ENCODE measurements at places on chromosomes 5 and 9.

DNA sequence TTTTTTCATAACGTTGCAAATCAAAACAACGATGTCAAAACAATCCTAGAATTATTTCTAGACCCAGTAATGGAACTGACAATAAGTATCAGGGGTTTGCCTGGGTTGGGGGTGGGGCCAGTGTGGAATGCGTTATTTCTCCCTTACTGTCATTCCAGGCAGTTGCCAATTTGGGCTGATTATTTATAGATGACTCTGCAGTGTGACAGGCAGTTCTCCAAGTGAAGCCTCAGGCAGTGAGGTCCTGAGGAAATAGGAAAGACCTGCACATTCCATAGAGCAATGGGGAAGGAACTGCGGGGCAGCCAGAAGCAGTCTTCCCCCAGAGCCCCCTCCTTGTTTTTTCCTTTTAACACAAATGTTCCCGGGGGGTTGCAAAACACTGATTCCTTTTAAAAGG, 179.0 kb downstream of the YTHDC2 start:
- DNase-seq: no peak

DNA sequence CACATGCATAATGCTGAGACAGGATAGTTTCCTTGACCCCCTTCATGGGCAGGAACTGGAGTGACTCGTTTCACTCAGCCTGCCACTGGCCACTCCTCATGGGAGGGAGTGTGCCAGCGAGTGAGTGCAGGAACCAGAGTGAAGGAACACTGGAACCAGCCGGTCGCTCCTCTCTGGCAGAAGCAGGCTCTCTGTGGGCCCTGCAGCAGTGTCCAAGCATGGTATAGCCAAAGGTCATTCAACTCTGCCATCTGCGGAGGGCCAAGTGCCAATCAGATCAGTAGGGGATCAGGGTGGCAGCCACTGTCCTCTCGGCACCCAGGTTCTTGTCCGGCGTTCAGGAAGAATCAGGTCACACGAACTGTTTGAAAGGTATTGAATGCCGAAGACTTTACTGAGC, 169.3 kb upstream of the PPP1R2B start:
- DNase-seq: no peak

- no peak for DNase-seq
Measured at GRCh38 chr5:89444088-89444487, 561.1 kb upstream of the MEF2C start.

DNA sequence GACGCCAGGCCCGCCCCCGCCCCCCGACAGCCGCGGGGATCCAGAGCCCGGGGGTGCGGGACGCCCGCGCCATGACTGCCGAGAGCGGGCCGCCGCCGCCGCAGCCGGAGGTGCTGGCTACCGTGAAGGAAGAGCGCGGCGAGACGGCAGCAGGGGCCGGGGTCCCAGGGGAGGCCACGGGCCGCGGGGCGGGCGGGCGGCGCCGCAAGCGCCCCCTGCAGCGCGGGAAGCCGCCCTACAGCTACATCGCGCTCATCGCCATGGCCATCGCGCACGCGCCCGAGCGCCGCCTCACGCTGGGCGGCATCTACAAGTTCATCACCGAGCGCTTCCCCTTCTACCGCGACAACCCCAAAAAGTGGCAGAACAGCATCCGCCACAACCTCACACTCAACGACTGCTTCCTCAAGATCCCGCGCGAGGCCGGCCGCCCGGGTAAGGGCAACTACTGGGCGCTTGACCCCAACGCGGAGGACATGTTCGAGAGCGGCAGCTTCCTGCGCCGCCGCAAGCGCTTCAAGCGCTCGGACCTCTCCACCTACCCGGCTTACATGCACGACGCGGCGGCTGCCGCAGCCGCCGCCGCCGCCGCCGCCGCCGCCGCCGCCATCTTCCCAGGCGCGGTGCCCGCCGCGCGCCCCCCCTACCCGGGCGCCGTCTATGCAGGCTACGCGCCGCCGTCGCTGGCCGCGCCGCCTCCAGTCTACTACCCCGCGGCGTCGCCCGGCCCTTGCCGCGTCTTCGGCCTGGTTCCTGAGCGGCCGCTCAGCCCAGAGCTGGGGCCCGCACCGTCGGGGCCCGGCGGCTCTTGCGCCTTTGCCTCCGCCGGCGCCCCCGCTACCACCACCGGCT, 1.0 kb downstream of the FOXE1 start:
- DNase-seq: peak; percentile 30

GRCh38 chr9:74765481-74765971, 122.2 kb downstream of the TRPM6 start:
- DNase-seq: no peak

- DNase-seq: no peak
Measured at GRCh38 chr5:82772281-82772680, 304.9 kb downstream of the TMEM167A start.

DNA sequence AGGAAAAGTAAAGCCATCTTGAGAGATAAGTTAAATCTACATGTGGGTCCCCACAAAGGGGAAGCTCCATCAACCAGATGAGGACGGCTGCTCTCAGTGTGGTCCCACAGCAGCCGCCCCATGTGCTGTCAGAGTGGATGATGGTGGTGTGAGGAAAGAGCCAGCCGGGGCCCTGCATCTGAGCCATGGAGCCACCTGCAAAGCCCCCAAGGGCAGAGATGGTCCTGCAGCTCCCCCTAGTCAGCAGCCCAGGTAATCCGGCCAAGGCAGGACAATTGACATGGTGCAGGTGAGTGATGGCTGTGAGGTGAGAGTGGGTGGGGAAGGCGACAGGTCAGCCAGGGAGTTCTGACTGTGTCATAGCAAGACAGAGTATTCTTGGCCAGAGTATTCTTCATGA, 458.8 kb downstream of the ICE1 start:
- no peak for DNase-seq

DNA sequence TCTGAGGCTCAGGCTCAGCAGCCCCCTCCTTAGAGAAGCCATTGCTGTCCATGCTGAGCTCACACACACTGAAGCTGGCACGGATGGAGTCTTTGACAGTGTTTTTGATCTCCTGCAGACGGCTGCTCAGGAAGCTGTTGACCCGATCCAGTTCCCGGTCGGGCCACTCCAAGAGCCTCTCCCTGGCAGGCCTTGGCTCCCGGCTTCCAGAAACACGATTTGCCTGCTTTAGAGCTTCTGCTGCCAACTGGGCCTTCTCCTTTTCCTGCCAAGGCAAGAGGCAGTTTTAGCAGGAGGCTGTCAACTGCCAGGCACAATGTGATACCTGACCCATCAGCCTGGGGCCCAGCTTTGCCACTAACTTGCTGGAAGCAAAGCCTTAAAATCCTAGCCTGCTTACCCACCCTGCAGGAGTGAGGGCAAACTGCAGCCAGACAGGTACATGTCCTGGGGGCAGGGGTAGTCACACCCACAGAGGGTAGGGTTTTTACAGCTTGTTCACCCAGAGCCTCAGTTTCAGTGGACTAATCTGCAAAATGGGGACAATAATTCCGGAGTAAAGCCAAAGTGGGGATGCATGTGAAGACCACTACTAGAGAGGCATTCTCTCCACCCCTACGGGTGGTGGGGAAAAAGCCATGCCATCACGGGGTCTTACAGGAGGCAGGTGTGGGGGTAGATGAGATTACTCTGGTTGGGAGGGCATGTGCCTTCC, 8.3 kb upstream of the DDX41 start:
- DNase-seq: no peak

- DNase-seq: no peak
Measured at GRCh38 chr9:133275105-133276000, at the start of gene ABO. Gene ABO, minus strand, starts transcription at chr9:133275201.

DNA sequence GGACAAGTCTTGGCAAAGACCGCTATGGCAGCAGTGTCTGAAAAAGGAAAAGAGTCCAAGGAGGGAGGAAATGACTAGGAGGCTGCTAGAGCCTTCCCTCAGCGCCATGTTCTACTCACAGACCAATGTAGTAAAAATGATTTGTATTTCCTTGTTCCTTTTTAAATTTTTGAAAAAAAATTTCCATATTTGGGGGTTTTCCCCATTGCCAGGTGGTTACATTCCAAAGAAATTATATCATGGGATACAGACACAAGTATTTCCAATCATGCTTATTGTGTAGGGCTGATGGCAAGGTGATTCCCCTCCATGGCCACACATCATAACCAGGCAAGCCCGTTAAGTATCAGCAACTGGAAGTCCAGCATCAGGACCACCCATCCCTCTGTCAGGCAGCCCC, 138.2 kb downstream of the PIP5K1B start:
- no peak for DNase-seq

GRCh38 chr5:6236858-6237481, 141.4 kb downstream of the MED10 start:
- DNase-seq: no peak

GRCh38 chr9:109469646-109470358, 28.3 kb downstream of the PTPN3 start:
- peak; percentile 89 for DNase-seq

DNA sequence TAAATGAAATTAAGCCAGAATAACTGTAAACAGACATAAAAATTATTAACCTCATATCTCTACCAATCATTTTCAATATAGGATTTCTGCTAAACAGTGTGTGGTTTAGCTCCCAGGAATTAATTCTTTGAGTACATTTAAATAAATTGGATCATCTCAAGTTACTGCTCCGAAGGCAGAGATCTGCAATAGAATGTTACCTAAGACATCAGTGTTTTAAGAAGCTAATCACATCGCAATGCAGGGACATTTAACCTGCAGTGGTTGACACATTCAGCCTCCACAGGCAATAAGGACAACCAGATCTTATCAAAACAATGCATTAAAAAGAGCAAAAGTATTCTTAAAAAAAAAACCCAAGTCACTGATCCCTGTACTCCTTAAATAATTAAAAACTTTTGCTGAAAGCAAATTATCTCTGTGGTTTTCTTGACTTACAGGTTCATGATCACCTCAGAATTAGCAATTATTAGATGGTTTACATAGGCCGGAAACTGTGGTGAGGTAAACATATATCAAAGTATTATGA, 45.7 kb downstream of the PRDM6 start:
- DNase-seq: no peak

- peak; percentile 4 for DNase-seq
Measured at GRCh38 chr5:93022796-93023447, 558.1 kb downstream of the NR2F1-AS1 start.

GRCh38 chr9:91065231-91066041, 263.8 kb downstream of the SYK start:
- DNase-seq: no peak

DNA sequence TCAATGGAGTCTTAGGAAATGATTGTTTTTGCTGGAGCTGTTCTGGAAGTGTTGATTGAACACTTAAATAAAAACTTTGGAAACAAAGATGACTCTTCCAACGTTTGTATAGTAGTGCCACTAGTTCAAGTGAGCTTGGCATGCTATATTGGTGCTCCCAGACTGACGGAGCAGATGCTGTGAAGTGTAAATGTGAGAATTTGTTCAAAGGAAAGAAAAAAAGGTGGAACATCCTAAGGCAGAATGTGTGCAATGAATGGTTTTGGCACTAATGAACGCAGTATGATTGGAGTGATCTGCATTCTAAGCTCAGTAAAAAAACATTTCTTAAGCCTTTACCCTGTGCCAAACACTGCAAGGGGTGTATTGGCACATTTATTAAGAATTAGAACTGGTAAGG, 69.8 kb downstream of the ZNF474 start:
- DNase-seq: no peak

DNA sequence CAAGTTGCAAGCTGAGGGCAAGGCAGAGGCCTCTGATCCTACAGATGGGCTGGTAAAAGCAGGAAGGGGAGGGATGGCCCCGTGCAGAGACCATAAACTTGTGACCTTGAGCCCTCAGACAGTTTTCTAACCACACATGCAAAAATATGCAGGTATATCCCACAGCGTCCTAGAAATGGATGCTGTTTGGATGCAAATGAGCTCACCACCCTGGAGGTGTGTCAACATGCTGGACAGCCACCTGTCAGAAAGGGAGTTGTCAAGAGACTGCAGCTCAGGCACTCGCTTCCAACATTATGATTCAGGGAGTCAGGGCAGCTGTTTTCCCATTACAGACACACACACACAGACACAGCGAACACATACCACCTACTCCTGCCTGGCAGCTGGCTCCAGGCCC, 97.3 kb upstream of the PANK3 start:
- DNase-seq: no peak
